ENCODE measurements at places on chromosomes 5 and 9.

- ATAC-seq, result no peak
These were observed 98.6 kb downstream of the OSTF1 start for GRCh38 chr9:75186767-75187380.

- no peak for ATAC-seq
These were observed 29.3 kb upstream of the MINAR2 start for GRCh38 chr5:129718471-129719090.

- ATAC-seq, result no peak
These were observed 20.4 kb upstream of the ARSI start for GRCh38 chr5:150323092-150323491.

GRCh38 chr5:44332285-44332971, 56.8 kb downstream of the FGF10 start:
- ATAC-seq, result no peak

DNA sequence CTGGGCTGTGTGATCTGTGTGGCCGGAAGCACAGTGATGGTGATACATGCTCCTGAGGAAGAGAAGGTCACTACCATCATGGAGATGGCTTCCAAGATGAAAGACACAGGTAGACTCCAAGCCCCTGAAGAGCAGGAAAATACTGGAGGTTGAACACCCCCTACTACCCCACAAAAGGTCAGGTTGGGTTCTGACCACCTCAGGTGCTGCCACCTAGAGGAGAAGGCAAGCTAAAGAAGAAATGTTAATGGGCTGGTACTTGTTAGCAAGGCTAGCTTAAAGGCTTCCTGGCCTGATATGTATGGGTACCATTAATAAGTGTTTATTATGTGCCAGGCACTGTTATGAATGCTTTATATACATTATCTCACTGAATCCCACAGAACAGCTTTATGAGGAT, 11.7 kb downstream of the NIPAL4 start:
- ATAC-seq, result peak; percentile 47

DNA sequence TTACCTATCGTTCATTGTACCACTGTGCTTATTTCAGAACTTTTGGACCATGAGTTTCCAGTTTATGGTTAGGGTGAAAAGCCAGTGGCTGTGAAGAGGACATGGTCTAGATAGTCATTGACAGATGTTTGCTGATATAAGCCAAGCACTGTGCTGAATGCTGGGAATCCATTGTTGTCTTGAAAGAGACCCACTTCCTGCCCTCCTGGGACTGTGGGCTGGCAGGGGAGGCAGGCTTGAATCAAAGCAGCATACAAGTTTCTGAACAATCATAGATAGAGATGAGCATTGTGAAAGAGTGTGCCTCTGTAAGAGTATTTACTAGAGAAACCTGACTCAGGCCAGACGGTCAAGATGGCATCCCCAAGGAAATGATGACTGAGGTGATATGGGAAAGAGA, 73.4 kb downstream of the NMUR2 start:
- no peak for ATAC-seq

DNA sequence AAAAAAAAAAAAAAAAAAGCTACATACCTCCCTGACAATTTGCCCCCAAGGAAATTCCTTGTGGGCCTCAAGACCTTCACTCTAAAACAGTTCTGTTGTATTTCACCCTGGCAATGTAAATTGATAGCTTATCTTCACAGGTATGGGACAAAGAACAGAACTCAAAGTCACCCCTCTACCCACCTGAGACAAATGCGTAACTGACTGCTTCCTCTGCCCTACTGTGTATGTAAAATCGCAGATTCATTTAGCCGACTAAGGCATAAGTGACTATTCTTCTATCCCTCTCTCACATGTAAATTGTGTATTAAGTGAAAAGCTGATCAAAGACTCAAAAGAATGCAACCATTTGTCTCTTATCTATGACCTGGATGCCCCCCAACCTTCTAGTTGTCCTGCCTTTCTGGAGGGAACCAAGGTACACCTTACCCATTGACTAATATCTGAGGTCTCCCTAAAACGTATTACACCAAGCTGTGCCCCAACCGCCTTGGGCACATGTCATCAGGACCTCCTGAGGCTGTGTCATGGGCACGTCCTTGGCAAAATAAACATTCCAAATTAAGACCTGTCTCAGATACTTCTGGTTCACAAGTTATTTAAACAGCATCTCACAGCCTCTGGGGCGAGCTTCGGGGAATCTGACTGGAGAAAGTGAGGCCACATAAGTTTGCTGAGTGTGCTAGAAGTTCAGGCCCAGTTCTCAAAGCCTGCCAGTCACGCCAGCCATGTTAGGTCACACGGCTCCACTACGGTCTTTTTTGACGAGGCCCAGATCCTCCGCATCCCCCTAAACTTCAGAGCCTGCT, 954 bp downstream of the TBCA start:
- peak; percentile 32 for ATAC-seq

GRCh38 chr5:177966009-177966838, 29.8 kb downstream of the PROP1 start:
- no peak for ATAC-seq

DNA sequence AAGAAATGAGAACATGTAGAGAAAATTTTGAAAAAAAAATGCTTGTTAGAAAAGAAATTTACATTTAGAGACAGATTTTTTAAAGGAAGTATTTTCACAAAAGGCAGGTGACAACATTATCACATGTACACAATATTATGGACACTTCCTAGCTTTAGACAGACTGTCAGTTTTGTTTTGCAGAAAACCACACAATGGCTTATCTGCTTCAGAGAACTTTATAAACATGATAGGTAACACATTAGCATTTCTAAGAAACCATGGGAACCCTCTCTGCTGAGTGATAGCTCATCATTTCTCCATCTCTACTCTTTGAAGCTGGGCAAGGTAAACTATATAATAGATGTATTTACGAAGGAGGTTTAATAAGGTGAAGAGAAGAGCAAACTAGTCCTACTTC, 25.6 kb downstream of the POU5F2 start:
- ATAC-seq, result no peak

- no peak for ATAC-seq
These were observed 326.1 kb downstream of the NSG2 start for GRCh38 chr5:174371600-174372094.

- ATAC-seq, result no peak
These were observed 480.9 kb upstream of the CD180 start for GRCh38 chr5:67677422-67677970.

DNA sequence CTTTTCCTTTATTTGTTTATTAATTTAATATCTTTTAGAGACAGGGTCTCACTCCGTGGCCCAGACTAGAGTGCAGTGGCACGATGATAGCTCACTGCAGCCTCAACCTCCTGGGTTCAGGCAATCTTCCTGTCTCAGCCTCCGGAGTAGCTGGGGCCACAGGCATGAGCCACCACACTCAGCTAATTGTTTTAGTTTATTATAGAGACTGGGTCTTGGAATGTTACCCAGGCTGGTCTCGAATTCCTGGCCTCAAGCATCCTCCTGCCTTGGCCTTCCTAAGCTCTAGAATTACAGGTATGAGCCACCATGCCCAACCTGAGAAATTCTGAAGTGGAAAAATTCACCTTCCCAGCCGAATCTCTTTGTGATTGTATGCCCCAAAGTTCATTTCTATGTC, 139.4 kb upstream of the SLC12A2 start:
- no peak for ATAC-seq

DNA sequence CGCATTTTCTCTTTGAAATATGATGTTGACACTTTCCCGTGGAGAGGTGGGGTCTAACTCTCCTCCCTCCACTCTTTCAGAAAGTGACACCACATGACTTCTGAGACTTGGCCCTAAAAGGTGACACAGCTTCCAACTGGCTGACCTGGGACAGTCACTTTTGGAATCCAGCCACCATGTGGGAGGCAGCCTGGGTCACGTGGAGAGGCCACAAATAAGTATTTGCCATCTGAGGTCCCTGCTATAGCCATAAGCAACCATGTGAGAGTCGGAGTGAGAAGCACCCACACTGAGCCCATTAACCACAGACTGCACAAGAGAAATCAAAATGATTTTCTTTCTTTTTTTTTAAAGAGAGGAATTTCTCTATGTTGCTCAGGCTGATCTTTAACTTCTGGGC, 4.1 kb upstream of the PHYKPL start:
- ATAC-seq, result peak; percentile 6
